ENCODE measurements at places on chromosomes 3 and 15. TPM values are rescaled to one million over a fixed set of nuclear protein-coding genes. Genes with fewer than 3 reads are reported as not detected.
A peak's percentile ranks its signal among the peaks of the same experiment; 100 is the strongest.

Gene SAMMSON
- not detected for total RNA-seq

Gene INSYN1
- total RNA-seq = not detected

Gene ZDHHC19
- total RNA-seq = not detected

Gene FAM227B
- total RNA-seq = 2.7 TPM

Gene PLSCR5
- total RNA-seq = not detected

Gene CAMK2N2
- 0.25 TPM for total RNA-seq

DNA sequence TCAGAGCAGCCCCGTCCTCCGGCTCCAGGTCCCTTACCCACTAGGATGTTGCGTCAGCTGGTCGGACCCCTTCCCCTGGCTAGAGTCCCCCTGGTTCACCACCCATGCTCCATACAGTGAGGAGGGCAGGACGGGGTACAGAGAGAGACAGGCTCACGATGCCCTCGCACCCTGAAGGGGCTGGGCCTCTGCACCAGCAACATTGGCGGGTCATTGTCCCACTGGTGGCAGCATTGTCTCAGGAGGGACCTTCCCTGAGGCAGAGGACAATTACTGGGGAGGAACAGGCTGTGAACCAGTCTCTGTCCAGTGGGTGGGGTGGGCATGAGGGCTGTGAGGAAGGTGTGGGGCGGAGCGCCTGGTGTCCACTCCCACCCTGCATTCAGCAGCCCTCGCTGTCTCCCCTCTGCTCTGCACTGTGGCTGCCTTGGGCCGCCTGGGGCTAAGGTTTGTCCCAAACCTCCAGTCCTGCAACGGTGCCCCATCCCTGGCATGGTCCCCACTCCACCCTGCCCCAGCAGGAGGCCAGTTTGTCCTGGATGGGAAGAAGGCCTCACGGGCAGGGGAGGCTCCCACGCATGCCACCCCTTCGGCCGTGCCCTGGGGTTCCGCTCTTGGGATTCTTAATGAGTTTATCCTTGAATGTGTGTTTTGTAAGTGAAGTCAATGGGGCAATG, 48.0 kb upstream of the KLF13 start:
- H3K27ac ChIP-seq = no peak overlapping the region
- peaks cover 8% of the 10 kb centered on the region for H3K4me1 ChIP-seq
- H3K36me3 ChIP-seq = no peaks in the 10 kb centered on the region

GRCh38 chr15:95684126-95684525, 646.4 kb upstream of the NR2F2 start:
- DNase-seq = no peak
- H3K4me3 ChIP-seq = no peak overlapping the region
- no peak overlapping the region for H3K27ac ChIP-seq
- no peaks in the 10 kb centered on the region for H3K36me3 ChIP-seq

DNA sequence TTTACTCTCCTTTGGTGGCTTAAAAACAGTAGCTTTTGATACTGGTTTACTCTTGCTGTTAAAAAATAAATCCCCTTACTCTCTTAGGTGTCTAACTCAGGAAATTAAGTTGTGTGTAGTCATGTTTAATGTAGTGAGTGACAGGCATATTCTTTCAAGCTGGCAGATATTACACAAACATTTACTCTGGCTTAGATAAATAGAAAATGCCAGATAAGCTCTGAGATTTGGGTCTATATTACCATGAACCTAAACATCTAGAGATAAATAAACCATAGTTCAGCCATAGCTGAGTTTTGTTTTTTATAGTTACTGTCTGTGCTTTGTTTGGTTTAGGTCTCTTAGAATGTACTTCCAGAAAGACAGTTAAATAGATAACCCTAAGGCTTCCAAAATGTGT, 2.4 kb downstream of the SEMA6D start:
- DNase-seq = no peak
- H3K36me3 ChIP-seq = no peaks in the 10 kb centered on the region
- H3K4me3 ChIP-seq = no peak overlapping the region

DNA sequence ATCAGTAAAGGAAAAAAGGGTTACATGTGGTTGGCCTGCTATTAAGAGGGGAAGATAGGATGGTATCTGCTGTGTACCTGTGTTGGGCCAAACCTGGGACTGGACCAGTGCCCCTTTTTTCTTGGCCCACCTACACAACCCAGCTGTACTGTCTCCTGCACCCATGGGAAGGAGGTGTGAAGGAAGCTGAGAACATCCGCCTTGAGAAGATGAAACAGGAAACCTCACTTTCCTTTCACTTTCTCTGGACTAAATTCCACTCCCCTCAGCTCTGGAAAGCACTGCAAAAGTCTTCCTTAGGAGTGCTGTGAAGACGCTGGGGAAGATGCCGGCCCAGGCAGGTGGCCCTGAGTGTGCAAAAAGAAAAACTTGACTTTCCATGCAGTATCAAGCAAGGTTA, 37.6 kb downstream of the LRRN1 start:
- H3K4me1 ChIP-seq = no peaks in the 10 kb centered on the region
- DNase-seq = no peak

DNA sequence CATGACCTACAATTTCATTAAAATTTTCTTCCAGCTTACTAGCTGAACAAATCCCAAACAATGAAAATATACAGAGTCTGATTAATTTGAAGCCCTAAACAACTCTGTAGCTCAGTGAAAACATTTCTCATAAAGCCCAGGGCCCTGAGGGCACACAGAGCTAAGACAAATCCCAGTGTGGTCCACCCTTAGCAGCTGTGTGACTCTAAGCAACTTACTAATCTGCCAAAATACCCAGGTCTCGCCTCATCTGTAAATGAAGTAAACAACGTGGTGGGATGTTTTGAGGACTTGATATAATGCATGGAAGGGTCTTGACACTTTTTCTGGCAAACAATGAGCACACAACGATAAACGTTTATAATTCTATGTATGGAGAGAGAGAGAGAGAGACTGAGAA, 158.4 kb downstream of the FHIT start:
- no peak overlapping the region for H3K4me3 ChIP-seq
- no peaks in the 10 kb centered on the region for H3K4me1 ChIP-seq
- H3K27ac ChIP-seq = no peak overlapping the region
- H3K27me3 ChIP-seq = no peaks in the 10 kb centered on the region
- H3K36me3 ChIP-seq = peaks cover 1% of the 10 kb centered on the region

GRCh38 chr15:84747416-84748273, 747 bp upstream of the ZNF592 start:
- H3K4me3 ChIP-seq = peak overlapping the region; percentile 84
- no peaks in the 10 kb centered on the region for H3K27me3 ChIP-seq
- H3K4me1 ChIP-seq = peaks cover 58% of the 10 kb centered on the region

DNA sequence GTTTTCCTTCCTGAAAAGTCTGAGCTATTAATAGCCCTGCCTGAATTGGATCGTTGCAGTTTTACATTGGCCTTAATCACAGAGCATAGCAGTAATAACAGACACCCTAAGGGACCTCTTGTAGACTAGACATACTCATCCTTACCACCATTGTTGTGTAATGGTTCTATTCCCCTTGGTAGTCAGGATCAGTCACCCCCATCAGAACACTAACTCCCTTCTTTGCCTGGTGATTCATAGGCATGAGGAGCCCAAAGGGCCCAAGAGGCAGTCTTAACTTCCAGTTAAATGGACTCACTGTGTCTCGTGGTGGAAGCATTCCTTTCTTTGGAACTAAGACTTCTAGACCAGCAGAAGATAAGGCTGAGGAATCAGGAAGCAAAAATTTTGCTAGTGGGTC, 20.2 kb downstream of the CGGBP1 start:
- H3K27me3 ChIP-seq = no peaks in the 10 kb centered on the region
- no peak for DNase-seq
- H3K4me1 ChIP-seq = peaks cover 5% of the 10 kb centered on the region
- H3K36me3 ChIP-seq = no peaks in the 10 kb centered on the region
- H3K27ac ChIP-seq = no peak overlapping the region

DNA sequence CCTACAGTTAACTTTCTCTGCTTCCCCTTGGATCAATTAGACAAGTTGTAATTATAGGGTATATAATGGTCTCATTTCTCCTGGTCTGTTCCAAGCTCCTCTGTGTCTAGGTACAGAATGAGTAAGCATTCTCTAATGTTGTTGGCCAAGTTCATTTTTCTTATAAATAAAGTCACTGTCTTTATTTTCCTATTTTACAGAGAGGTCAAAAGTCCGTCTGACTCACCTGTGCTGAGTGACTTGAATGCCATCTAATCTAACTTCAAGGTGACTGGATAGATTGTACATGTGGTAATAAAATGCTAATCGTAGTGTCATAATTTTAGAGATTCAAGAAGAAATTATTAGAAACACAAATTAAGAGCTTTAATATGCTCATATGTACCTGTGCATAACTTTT, 500.2 kb downstream of the PDCD6IP start:
- no peak overlapping the region for H3K27ac ChIP-seq
- DNase-seq = no peak
- H3K36me3 ChIP-seq = no peaks in the 10 kb centered on the region
- H3K27me3 ChIP-seq = peaks cover 4% of the 10 kb centered on the region
- no peaks in the 10 kb centered on the region for H3K4me1 ChIP-seq

GRCh38 chr15:63553388-63553791, 43.8 kb upstream of the FBXL22 start:
- peak; percentile 30 for DNase-seq
- H3K4me1 ChIP-seq = peaks cover 50% of the 10 kb centered on the region
- peak overlapping the region; percentile 51 for H3K27ac ChIP-seq
- peak overlapping the region; percentile 35 for H3K4me3 ChIP-seq
- H3K36me3 ChIP-seq = peaks cover 30% of the 10 kb centered on the region

DNA sequence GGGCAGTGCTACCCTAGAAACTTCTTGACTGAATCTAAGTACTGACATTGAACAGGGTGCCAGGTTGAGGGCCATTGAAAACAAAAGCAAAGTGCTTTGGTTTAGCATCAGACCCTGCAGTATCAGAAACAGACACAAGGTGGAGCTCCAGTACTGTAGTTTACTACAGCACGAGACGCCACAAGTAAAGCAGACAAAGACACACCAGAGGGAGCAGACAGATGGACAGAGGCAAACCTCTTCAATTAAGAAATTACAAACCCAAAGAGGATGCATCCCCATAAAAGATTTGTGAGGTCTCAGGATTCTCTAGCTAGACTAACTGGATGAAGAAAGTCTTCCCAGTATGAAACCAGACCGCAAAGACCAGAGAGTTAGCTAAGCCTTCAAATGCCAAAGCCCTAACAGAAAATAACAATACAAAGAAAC, 16.6 kb downstream of the TOP2B start:
- peak; percentile 90 for DNase-seq
- H3K27me3 ChIP-seq = no peaks in the 10 kb centered on the region
- peaks cover 30% of the 10 kb centered on the region for H3K36me3 ChIP-seq
- no peak overlapping the region for H3K4me3 ChIP-seq
- no peak overlapping the region for H3K27ac ChIP-seq

GRCh38 chr3:66450390-66451022, 50.3 kb downstream of the LRIG1 start:
- H3K27ac ChIP-seq = no peak overlapping the region
- H3K4me3 ChIP-seq = no peak overlapping the region
- no peaks in the 10 kb centered on the region for H3K27me3 ChIP-seq
- H3K36me3 ChIP-seq = peaks cover 21% of the 10 kb centered on the region
- no peak for DNase-seq

DNA sequence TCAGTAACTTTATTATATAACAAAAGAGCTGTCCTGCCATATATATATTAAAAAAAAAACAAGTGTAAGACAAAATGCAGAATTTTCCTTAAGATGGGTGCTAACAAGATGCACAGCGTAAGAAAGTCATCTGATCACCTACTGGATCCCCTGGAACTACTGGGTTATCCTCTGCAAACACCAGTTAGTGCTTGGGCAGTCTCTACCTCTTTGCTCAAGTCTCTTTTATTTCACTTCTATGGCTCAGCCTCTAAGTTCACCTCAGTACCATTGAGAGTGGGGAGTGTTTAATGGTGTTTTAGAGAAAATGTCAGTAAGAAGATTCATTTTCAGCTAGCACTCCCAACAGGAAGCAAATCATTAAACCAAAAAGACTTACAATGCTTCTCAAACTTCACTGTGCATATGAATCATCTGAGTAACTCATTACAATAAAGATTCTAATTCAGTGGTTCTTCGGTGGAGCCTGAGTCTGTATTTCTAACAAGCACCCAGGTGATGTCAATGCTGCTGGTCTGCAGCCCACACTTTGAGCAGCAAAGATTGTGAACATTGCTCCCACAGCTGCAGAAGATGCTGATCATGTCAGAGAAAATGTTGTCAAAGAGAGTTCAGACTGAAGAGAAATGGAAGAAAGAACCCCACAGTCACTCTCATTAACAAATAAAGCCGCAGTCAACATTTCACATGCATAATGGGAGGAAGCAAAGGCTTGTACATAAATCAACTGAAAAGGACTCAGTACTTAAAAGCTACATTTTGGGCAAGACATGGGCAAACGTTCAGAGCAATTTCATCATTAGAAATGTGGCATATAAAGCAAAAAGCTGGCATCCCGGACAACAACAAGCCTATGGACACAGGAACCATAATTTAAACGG, 227.1 kb upstream of the ATP11B start:
- H3K4me1 ChIP-seq = no peaks in the 10 kb centered on the region
- no peak for DNase-seq
- peaks cover 7% of the 10 kb centered on the region for H3K27me3 ChIP-seq

DNA sequence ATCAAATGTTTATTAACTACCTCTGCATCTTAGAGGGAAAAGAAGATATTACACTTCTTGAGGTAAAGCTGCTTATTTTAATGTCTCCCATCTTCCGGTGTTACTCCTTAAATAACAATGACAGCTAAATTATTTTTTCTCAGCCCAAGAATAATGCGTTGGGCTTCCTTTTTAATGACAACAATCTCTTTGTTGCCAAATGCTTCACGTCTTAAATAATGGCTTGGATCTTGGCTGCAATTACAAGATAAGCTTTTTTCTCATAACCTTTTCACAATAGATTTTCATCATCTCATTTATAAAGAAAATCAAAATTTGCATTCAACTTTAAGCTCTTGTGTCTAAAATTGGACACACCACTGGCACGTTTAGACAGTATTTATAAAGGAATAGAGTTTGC, 89.2 kb upstream of the COL8A1 start:
- no peak overlapping the region for H3K27ac ChIP-seq
- H3K27me3 ChIP-seq = peaks cover 4% of the 10 kb centered on the region
- DNase-seq = no peak
- no peaks in the 10 kb centered on the region for H3K4me1 ChIP-seq
- H3K36me3 ChIP-seq = no peaks in the 10 kb centered on the region
- H3K4me3 ChIP-seq = no peak overlapping the region

DNA sequence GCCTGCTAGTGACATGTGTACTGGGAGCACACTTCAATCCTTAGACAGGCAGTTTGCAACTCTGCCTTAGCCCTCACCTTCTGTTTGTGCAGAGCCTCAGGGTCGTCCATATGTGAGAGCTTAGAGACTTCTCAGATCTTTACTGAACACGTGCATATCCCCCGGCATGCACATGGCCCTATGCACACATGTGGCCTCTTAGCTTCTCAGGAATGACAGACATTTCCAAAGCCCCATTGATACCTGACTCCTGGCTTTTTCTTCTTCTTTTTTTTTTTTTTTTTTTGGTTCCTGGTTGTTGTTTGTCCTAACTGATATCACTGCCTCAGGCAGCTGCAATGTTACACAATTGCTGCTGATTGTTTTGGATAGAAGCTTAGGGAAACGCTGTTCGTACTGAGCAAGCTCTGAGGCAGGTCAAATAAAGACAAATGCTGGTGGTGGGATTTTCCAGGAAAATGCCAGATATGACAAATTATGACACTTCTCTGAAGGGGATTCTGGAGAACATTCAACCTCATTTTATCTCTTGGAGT, 107.2 kb upstream of the RGMA start:
- no peak overlapping the region for H3K27ac ChIP-seq
- no peak for DNase-seq
- H3K4me1 ChIP-seq = no peaks in the 10 kb centered on the region

- peaks cover 6% of the 10 kb centered on the region for H3K27me3 ChIP-seq
- H3K4me1 ChIP-seq = no peaks in the 10 kb centered on the region
- no peak overlapping the region for H3K4me3 ChIP-seq
- H3K27ac ChIP-seq = no peak overlapping the region
- no peak for DNase-seq
These were observed 13.8 kb upstream of the ATP2B2 start for GRCh38 chr3:10519236-10519635.

GRCh38 chr3:188389711-188390342, 235.9 kb downstream of the LPP start:
- peak overlapping the region; percentile 22 for H3K4me3 ChIP-seq
- no peaks in the 10 kb centered on the region for H3K27me3 ChIP-seq
- peak; percentile 81 for DNase-seq
- peaks cover 5% of the 10 kb centered on the region for H3K36me3 ChIP-seq
